Hematopoietic multipotent progenitor cell treated with erythropoietin and hydrocortisone succinate and interleukin-3 and kit ligand, for 17 days (in vitro differentiated cells): ENCODE measurements at places on chromosomes 11 and 22.

- no peak for DNase-seq
Measured at GRCh38 chr11:96396637-96397036, 6.8 kb downstream of the JRKL start.

GRCh38 chr11:134659882-134660281 lies 247.8 kb upstream of the B3GAT1 start:
- DNase-seq: no peak

DNA sequence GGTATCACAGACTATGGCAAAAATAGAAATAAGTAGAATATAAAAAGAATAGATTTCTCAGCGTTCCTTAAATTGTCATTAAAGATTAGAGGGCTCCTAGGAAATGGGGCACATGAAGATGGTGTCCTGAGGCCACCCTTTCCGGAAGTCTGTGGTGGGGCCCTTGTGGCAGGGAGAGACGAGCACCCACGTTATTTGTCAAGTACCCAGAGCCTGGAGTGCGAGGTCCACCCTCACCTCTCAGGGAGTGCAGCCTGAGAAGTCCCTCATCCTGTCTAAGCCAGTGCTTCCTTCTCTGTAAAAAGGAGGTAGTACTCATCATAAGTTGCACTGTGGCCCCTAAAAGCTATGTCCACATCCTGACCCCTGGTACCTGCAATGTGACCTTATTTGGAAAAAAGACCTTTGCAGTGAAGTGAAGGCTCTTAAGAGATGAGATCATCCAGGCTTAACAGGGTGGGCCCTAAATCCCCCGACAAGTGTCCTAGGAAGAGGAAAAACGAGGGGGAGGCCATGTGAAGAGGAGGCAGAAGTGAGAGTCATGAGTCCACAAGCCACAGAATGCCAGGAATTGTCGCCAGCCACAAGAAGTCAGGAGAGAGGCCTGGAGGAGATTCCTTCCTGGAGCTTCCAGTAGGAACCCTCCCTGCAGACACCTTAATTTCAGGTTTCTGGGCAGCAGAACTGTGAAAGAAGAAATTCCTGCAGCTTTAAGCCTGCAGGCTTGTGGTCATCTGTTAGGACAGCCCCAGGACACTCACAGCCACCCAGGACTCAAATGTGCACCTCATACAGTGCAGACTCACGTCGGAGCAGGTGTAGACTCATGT lies 76.8 kb upstream of the CCND1 start:
- DNase-seq: no peak

- no peak for DNase-seq
Measured at GRCh38 chr11:70005107-70005818, 72.9 kb upstream of the ANO1 start.

- no peak for DNase-seq
Measured at GRCh38 chr22:42436404-42436803, 4.2 kb upstream of the NFAM1 start.

DNA sequence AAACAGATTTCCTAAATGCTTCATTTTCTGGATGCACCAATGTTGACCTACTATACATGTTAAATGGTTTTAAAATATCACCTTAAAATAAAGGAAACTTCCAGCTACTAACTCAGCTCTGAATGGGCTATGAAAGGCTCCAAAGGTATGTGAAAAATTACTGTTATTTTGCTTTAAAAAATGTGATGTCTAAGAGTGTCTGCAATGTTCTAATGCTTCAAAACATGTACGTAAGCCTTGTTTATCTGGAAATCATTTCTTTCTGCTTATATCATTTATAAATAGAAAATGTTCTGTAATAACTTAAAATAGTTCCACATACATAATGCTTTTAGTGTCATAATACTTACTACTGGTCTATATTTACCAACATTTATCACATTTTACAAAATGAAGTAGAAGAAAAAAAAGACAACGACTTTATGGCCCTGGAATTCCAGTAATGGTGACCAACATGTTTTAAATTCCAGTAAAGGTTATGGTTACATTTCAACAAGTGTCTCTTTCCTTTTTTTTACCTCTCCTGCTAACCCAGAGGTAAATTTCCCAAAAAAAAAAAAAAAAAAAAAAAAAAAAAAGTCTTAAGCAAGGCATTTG lies 2.5 kb downstream of the BDNF start:
- no peak for DNase-seq

- no peak for DNase-seq
Measured at GRCh38 chr22:34334893-34335292, 414.6 kb upstream of the LARGE1 start.

- DNase-seq: no peak
Measured at GRCh38 chr11:73072935-73073481, 69.1 kb downstream of the FCHSD2 start.

DNA sequence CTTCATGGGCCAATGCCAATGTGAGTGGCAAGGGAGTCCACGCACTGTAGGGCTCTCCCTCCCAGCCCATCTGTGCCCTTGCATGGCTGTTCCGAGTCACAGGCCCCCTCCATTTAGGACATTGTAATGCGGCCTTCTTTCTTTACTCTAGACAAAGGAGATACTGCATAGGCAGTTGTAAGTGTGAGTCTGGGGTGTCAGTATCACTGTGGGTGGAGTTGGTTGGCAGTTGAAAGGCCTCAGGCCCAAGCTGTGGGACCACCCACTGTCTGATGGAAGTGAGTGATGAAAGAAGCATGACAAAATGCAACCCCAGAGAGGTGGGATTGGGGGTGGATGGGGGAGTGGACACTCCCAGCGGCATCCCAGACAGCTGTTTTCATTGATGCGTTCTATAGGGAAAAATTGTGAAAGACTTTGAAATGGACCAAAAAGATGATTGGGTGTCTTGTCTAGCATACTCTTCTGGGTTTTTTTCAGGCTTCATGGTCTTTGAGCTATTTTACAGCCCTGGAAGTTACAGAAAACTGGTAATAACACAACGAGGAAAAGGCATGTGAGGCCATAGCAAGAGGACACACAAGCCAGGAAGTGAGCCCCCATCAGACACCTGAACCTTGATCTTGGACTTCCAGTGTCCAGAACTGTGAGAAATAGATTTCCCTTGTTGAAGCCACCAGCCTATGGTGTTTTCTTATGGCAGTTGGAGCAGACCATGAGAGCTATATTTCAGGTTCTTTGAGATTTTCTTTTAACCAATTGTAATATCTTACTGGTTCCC lies 114.6 kb downstream of the NECTIN1 start:
- no peak for DNase-seq

DNA sequence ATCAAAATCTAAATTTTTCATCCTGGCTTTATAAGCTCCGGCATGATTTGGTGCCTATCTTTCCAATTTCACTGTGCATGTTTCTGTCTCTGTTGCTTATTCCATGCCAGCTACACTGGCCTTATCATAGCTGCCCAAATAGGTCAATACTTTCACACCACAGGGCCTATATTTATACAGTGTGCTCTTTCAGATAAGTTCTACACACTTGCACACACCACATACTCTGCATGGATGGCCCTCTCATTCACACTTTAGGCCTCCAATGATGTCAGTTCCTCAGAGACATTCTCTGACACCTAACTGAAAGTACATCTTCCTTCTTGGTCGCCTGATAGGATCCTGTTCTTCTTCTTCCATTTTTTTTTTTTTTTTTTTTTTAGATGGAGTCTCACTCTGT lies 7.0 kb downstream of the ALG8 start:
- DNase-seq: no peak
